Esophagus muscularis mucosa (tissue), 4 donors: ENCODE measurements at places on chromosomes 7 and 10. TPM values are rescaled to one million over a fixed set of nuclear protein-coding genes. Genes with fewer than 3 reads are reported as not detected.

GRCh38 chr7:1562597-1563051, 6.6 kb upstream of the TMEM184A start:
- peaks cover 19% of the 10 kb centered on the region for H3K36me3 ChIP-seq
- H3K27ac ChIP-seq: no peak overlapping the region
- DNase-seq: no peak
- H3K27me3 ChIP-seq: no peaks in the 10 kb centered on the region

DNA sequence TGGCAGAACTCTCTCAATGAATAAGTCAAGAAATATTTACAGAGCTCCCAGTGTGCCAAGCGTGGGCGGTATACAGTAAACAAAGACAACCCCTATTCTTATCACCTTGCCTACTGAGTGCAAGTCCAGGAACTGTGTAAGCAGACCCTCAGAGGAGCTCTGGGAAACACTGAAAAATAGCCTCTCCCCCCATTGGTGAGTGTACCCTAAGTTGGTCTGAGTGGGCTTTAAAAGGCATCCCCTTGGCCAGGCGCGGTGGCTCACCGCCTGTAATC, 1.2 kb downstream of the DYDC2 start:
- H3K4me1 ChIP-seq: peaks cover 18% of the 10 kb centered on the region
- H3K36me3 ChIP-seq: no peaks in the 10 kb centered on the region
- peaks cover 24% of the 10 kb centered on the region for H3K27me3 ChIP-seq
- no peak overlapping the region for H3K4me3 ChIP-seq

The GPC2 gene
- total RNA-seq: 0.33 TPM

The BICC1 gene
- total RNA-seq: 20.2 TPM

The LRRC17 gene
- total RNA-seq: 3.5 TPM

The TRIL gene
- total RNA-seq: 1.3 TPM

DNA sequence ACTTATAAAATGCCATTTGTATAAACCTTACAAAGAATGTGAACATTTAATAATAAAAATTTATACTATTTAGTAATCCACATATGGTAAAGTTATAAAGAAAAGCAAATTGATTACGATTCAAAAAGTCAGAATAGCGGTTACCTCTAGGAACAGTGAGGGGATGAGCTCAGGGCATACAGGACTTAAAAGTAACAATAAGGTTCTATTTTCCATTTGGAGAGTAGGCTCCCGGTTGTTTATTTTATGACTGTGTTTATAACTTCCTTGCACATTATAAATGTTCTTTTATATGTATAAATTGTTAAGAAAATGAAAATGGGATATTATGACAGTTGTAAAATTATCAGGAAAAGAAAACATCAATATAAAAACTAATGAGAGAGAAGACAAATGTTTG, 135.7 kb downstream of the AVL9 start:
- H3K36me3 ChIP-seq: no peaks in the 10 kb centered on the region
- H3K27me3 ChIP-seq: no peaks in the 10 kb centered on the region
- H3K4me3 ChIP-seq: no peak overlapping the region
- no peaks in the 10 kb centered on the region for H3K4me1 ChIP-seq

The AASS gene
- total RNA-seq: 34.2 TPM

The ATOH7 gene
- not detected for total RNA-seq

- H3K27ac ChIP-seq: no peak overlapping the region
- H3K4me1 ChIP-seq: no peaks in the 10 kb centered on the region
- no peak for DNase-seq
- no peaks in the 10 kb centered on the region for H3K27me3 ChIP-seq
- H3K36me3 ChIP-seq: peaks cover 54% of the 10 kb centered on the region
- no peak overlapping the region for H3K4me3 ChIP-seq
Measured at GRCh38 chr10:112407696-112408095, 33.8 kb downstream of the ACSL5 start.

DNA sequence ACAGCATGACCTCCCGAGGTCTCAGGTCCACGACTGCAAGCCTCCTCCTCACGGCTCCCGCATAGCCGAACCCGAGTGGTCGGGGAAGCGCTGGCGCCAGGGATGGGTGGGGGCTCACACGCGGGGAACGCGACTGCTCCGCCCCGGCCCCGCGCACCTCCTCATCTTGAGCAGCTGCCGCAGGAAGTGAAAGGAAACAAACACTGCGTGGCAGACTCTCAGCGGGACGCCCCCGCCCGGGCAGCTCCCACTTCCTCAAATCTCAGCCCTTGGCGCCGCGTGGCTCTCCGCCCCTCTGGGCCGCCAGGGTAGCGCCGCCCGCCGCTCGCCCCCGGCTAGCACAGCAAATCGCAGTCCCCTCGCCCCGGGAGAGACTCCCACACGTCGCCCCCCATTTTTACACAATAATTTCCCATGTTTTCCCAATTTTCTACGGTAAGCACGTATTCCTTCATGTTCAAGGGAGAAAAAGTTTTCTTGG, at the start of gene TMEM243:
Gene TMEM243, minus strand, starts transcription at position 188 of the 481 bp plus-strand sequence. CDS start 229 bp downstream, outside the sequence.
- no peaks in the 10 kb centered on the region for H3K36me3 ChIP-seq
- H3K27me3 ChIP-seq: no peaks in the 10 kb centered on the region
- H3K4me3 ChIP-seq: peak within 1 kb of the TSS; percentile 88
- peak; percentile 95 for DNase-seq
- H3K27ac ChIP-seq: peak within 1 kb of the TSS; percentile 86

The ZNF37A gene
- 17.3 TPM for total RNA-seq

DNA sequence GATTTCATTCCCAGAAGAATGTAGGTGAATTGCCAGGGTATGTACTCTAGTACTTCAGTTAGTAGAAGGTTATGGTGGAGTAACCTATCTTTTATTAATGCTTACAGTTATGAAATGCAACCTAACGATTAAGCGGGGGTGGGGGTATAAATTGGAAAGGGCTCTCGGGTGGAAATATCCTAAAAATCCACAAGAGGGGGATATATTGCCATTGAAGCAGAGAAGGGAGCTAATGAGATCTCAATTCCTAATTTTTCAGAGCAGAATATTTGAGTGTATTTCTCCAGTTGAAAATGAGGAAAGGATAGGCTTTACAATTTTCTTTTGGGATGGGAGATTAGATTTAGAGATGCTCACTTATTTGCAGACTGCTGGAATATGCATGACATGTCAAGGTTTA, 90.8 kb downstream of the DNAJB9 start:
- H3K27me3 ChIP-seq: no peaks in the 10 kb centered on the region
- H3K4me3 ChIP-seq: no peak overlapping the region
- H3K27ac ChIP-seq: no peak overlapping the region
- H3K4me1 ChIP-seq: no peaks in the 10 kb centered on the region
- no peak for DNase-seq

DNA sequence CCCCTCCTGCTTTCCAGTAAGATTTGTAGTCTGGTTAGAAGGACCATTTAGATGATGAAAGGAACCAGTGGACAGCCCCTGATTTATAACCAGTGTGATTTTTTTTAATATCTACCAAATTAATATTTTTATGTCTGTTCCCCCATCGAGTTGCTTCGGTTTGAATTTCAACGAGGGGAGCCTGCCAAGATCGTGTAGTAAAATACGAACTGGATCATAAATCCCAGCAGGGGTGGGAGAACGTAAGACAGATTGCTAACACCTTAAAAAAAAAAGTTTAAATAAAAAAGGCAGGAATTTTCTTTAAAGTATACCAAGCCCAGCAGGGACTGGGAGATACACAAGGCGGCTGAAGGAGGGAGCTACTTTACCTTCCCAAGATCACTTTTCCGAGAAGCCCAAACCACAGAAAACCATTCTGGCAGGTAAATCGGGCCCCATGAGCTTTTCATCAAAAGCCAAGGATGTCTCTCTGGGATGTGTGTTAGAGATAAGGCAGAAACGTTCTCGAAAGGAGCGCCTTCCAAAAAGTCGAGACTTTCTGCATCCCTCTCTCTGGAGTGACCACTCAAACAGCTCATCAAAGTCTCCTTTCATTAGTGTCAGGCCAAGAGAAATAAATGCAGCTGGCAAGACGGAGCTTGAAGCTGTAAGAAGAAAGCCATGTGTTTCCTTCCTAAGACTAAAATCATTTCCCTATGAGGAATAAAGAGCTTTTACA, 270.5 kb upstream of the NFE2L3 start:
- H3K4me1 ChIP-seq: no peaks in the 10 kb centered on the region
- H3K4me3 ChIP-seq: no peak overlapping the region
- H3K27ac ChIP-seq: no peak overlapping the region
- no peaks in the 10 kb centered on the region for H3K27me3 ChIP-seq
- H3K36me3 ChIP-seq: no peaks in the 10 kb centered on the region
- no peak for DNase-seq

The BRAT1 gene
- total RNA-seq: 43.8 TPM

- H3K36me3 ChIP-seq: no peaks in the 10 kb centered on the region
- H3K4me3 ChIP-seq: peak overlapping the region; percentile 62
- H3K4me1 ChIP-seq: peaks cover 56% of the 10 kb centered on the region
- DNase-seq: no peak
Measured at GRCh38 chr10:100009283-100009792, 409 bp downstream of the DNMBP start.

GRCh38 chr7:28813243-28813962, 144.7 kb downstream of the TRIL start:
- peaks cover 19% of the 10 kb centered on the region for H3K36me3 ChIP-seq
- no peaks in the 10 kb centered on the region for H3K27me3 ChIP-seq
- no peak overlapping the region for H3K4me3 ChIP-seq
- DNase-seq: no peak

DNA sequence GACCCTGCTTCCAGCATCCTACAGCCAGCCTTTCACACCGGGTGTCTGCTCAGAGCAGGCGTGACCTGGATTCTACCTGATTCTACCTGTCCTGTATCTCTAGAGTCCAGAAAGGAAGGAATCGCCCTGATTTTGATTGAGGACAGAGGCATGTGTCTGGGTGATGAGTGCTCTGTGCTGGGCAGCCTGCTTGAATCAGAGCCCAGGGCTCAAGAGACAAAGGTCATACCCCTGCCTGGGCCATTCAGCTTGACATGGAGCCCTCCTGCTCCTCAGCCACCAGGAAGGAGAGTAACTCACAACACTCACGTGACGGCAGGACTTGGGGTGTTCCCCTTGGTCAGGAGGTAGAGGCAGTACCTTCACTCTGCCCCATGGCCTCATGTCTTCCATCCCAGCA, 11.2 kb downstream of the GAD2 start:
- H3K27ac ChIP-seq: no peak overlapping the region
- H3K27me3 ChIP-seq: no peaks in the 10 kb centered on the region
- DNase-seq: no peak
- no peaks in the 10 kb centered on the region for H3K4me1 ChIP-seq

- H3K27ac ChIP-seq: no peak overlapping the region
- H3K4me1 ChIP-seq: peaks cover 10% of the 10 kb centered on the region
- DNase-seq: no peak
- no peak overlapping the region for H3K4me3 ChIP-seq
Measured at GRCh38 chr7:139060695-139061237, 24.9 kb upstream of the ZC3HAV1L start.

- H3K4me3 ChIP-seq: no peak overlapping the region
- no peak for DNase-seq
- H3K27me3 ChIP-seq: no peaks in the 10 kb centered on the region
- H3K27ac ChIP-seq: no peak overlapping the region
- H3K36me3 ChIP-seq: no peaks in the 10 kb centered on the region
- H3K4me1 ChIP-seq: no peaks in the 10 kb centered on the region
Measured at GRCh38 chr10:117502421-117503243, 39.9 kb upstream of the EMX2 start.

DNA sequence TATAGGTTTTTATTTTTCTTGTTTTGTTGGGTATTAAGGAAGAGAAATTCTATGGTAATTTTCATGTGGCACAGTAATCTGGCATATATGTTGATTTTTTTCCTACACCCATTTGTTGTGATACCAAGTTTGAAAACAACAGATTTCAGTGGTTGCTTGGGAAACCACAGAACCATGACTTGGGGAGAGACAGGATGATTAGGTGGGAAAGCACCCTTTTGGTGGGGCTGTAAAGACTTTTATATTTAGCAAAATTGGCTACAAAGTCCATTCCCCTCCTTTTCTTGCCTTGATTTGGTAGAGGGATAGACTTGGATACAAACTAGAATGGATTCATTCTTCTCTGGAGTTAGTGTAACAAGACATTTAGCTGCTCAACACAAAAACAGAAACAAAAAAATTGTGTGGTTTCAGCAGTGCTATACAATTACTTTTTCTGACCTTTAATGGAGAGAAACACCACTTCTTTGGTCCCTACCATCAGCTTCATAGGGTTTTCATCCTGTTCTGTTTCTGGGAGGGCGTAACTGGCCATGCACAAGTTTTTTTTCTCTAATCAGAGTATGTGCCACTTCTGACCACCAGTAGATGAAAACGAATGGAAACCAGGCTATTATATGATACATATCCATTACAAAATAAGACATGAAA, 52.7 kb downstream of the FIGNL1 start:
- peaks cover 6% of the 10 kb centered on the region for H3K27me3 ChIP-seq
- no peak for DNase-seq
- no peak overlapping the region for H3K4me3 ChIP-seq
- H3K27ac ChIP-seq: no peak overlapping the region

DNA sequence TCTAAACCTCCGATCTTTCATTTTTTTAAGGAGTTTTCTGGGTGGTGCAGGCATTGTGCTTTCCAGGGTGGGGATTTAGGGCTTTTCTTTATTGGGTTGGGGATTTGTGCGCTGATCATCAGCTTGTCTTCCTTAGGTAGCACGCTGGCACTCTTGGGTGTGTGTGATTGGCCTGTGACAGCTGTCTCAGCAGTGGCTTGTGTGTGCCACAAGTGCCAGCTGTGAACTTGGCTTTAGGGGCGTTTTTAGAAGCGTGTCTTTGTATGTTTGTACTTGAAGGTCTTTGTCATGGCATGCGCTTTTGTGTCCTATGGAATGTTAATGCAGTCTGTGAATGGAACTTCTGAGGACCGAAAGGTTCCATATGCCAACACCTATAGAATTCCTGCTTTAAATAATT, 788 bp downstream of the AKAP9 start:
- peak overlapping the region; percentile 75 for H3K4me3 ChIP-seq
- H3K27ac ChIP-seq: peak overlapping the region; percentile 96
- DNase-seq: no peak
- no peaks in the 10 kb centered on the region for H3K27me3 ChIP-seq
- no peaks in the 10 kb centered on the region for H3K36me3 ChIP-seq

DNA sequence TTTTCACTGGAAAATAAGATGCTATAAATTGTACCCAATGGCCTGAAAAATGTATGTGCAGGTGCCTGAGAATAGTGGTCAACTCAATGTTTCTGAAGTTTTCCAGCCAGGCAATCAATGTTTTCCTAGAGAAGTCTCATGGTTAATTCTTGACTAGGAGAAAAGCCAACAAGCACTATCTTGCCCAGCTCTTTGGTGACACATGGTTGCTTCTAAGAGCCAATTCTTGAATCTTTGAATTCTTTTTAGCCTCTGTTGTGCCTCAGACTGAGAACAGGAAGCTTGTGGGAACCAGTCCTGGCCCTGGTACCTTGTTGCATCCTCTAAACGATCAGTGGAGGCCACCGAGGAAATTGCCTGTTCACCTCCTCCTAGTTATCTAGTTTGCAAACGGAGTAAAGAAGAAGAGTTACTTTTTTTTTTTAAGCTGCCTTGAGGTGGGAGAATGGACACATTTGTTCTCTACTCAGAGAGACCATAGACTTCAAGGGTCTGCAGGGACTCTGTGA, 144.0 kb upstream of the MKLN1 start:
- no peaks in the 10 kb centered on the region for H3K4me1 ChIP-seq
- no peak overlapping the region for H3K4me3 ChIP-seq
- no peaks in the 10 kb centered on the region for H3K36me3 ChIP-seq

The DRGX gene
- not detected for total RNA-seq
